ENCODE measurements at places on chromosomes 5 and 9.

GRCh38 chr5:35319333-35320002, 89.2 kb upstream of the PRLR start:
- DNase-seq = peak; percentile 72

DNA sequence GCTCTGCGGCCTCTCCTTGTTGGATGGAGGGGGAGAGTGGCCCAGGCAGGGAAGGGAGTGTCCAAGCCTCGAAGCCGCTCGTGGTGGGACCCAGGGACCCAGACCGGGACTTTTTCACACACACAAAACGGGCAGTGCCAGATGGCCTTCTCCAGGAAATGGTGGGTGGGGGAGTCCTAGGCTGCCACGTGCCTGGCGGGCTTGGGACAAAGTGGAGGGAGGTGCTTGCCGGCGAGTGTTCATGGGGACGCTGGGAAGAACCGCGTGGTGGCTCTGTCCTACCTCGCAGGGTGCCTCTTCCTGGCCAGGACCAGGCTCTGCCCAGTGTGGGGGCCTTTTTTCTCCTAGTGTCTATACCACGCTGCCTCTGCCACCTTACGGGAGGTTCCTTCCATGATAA, 155.0 kb upstream of the COL5A1 start:
- no peak for DNase-seq

DNA sequence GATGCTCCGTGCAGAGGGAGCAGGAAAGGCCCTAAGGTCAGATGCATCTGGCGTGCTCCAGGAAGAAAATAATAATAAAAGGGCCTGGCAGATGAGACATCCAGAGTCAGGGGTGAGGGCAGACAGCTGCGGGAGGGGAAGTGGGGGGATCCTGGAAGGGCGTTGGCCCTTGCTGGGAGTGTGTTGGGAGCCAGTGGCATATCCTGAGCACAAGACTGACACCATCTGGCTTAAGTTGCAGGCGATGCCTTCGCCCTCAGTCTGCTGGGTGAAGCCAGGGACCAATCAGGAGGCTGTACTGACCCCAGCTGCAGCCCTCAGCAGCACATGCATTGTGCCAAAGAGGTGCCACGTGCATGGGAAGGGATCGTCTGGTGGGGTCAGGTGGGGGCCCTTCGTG, 3.8 kb downstream of the OR2V2 start:
- no peak for DNase-seq

GRCh38 chr5:39270225-39270848, 51.0 kb upstream of the FYB1 start:
- DNase-seq = no peak

DNA sequence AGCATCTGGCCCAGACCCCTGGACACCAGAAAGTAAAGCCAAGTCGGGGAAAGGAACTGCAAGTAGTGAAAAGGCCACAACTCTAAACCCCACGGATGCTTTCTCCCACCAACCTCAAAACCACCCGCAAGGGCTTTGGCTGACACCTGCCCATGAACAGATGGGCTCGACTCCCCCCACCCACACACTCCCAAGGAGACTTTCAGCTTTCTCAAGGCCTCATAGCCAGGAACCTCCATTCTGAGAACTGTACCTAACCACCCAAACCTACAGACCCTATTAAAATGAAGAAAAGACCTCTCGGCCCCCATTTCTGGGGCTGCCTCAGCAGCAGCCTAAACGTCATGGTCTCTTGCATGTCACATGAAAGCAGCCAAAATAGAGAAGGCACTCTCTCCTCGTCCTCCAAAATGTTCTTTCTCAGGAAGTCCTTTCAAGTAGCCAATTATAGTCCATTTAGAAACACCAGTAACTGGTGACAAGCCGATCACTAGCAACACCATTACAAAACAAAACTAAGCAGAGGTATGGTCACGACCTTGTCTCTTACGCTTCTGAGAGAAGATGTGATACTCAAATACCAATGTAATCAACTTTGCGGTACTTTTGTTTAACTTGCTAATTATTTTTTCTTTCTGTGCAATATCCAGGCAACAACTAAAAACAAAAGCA, 2.9 kb downstream of the B4GALT1 start:
- no peak for DNase-seq

All from MG63 (cell line).